Upper lobe of right lung (tissue), 1 donor: ENCODE measurements at places on chromosomes 5 and 9.

- DNase-seq: no peak
Observed at GRCh38 chr9:130480673-130481072, 35.9 kb downstream of the ASS1 start.

GRCh38 chr9:137552022-137552768, 516 bp downstream of the MRPL41 start:
- no peak for DNase-seq

DNA sequence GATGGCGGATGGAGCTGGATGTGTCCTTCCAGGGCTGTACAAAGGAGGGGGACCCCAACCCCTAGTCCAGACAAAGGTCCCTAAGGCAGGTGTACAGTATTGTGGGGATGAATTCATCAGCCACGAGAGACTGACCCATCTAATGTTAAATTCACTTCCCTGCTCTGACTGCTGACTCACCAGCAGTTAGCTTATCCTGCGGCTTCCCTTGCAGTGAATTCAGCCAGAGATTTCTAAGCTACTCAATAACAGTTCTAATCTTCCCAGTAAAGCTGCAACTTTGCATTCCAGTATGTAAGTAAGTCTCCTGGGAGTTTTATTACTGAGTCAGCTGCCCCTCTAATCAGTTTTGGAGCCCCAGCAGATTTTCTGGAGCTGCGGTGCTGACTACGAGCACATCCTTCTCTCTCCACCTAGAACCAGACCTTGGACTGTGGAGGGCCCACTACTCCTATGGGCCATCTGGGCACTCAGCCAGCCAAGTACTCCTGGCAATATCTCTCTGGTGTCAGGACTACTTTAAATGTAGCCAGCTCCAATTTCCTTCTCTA, 16.1 kb downstream of the B4GALT1 start:
- DNase-seq: no peak

GRCh38 chr5:36870399-36871040, 6.0 kb upstream of the NIPBL start:
- DNase-seq: no peak

DNA sequence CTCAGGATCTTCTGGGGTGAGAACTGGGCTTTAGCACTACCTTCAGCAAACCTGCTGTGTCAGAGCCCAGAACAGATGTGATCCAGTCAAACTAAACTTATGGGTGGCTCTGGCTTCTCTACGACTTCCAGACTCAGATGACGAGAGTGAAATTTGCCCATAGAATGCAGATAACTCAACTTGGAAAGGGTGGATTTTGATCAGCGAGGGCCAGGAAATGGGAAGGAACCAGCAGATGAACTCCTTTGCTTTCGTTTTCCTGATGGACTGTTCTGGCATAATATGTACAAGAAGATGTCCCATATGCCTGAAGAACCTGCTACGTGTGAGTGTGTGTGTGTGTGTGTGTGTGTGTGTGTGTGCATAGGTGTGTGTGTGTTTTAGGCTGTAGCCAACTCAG, 132.0 kb upstream of the MOCS2 start:
- no peak for DNase-seq

DNA sequence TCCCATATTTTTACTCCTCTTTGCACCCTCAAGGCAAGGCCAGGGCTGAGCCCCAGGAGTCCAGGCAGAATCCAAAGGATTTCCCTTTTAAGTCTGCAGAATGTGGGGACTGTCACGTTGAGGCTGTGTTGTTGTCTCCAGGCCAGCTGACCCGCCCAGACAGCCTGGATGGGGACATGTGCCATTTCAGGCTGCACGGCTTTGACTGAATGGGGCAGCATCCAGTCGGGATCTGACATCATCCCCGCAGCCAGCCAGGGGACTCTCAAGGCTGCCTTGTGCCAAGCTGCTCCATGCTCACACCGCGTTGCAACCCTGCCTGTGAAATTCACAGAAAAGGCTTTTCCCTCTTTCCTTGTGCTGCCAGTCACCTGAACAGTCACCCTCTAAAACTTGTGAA, 2.2 kb upstream of the ZNF366 start:
- no peak for DNase-seq

GRCh38 chr5:41213340-41213739, at the start of gene C6:
Gene C6, minus strand, starts transcription at chr5:41213532. Its CDS starts 10,302 bp downstream, at chr5:41203230.
- no peak for DNase-seq

DNA sequence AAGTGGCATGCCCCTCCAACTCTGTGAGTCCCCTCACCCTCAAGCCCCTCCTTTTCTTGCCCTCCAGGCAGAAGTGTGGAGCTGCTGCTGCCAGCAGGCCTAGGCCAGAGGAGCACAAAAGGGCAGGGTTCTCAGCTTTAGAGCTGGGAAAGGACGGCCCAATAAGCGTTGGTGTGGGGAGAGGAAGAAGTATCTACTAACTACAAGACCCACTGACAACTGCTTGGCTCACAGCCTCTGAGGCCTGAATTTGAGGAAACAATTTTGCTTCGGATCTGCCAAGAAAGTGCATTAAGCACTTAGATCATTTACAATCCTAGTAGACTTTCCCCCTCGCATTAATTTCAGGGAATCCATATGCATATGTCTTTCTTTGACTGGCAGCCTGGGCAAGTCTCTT, 179.4 kb downstream of the SNX18 start:
- no peak for DNase-seq

DNA sequence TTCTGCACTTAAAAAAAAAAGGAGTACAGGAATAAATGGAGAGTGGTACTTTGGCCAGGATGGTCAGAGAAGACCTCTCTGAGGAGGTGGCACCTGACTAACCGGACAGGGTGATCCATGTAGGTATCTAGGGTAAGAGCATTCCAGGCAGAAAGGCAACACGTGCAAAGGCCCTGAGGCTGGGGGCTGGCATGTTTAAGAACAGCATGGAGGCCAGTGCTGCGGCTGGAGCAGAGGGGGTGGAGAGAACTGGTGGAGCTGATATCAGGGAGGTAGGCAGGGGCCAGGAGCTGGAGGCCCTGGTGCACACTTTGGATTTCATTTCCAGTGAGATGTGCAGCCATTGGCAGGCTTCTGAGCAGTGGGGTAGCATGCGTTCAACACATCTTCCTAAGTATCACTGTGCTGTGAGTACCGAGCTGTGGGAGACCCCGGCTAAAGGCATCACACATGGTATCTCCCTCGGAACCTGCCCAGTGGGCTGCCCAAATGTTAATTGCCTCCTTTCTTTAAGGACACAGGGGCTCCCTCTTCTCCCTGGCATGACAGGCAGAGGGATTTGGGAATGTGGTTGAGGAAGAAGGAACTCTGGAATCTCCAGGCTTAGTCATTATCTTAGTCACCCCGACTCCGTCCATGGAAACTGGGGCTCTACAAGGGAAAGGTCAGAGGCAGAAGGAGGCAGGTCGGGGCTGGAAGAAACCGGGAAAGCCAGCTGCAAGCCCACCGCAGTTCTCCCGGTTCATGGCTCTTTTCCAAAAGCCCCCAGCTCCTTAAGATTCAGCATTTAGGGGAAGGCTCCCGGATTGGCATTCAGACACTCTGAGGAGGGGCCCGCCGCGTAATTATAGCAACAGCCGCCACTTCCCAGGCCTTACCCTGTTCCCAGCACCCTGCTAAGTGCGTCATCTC, 18.6 kb downstream of the SLC6A7 start:
- no peak for DNase-seq

DNA sequence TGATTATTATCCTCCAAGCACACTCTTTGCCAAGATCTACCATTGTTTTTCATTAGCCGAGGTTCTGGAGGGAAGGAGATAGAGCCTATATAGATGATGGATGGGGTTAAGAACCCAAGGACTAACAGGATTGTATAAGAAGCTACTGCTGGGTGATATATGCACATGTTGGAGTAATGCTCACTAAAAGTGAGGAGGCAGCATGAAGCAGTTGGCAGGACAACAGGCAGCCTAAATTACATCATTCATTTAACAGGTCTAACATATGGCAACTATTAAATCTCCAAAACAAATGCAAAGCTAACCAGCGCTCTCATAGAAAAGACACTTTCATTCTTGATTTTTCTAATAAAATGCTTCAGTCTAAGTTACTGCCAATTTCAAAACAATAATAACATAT, 293.2 kb downstream of the EPB41L4A start:
- no peak for DNase-seq

DNA sequence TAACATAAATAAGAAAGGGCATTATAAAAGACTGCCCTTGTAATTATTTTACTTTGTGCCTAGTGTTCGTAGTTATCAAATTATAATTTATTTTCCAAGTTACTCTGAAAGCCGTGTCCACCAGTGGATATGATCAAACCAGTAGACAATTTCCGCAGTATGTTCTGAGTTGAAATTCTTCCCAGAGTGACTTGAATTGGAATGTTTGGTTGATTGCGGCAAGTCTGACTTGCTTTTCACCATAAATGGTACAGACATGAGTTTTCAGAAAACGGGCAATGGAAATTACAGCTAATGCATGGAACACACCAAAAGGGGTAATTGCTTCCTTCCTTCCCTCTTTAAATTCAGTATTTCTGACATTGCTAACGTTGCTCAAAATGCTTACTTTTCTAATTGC, 56.6 kb downstream of the CHSY3 start:
- DNase-seq: no peak

- DNase-seq: no peak
Observed at GRCh38 chr9:90538566-90538965, 104.1 kb downstream of the DIRAS2 start.

GRCh38 chr9:13432904-13433303, 153.4 kb upstream of the MPDZ start:
- DNase-seq: no peak

DNA sequence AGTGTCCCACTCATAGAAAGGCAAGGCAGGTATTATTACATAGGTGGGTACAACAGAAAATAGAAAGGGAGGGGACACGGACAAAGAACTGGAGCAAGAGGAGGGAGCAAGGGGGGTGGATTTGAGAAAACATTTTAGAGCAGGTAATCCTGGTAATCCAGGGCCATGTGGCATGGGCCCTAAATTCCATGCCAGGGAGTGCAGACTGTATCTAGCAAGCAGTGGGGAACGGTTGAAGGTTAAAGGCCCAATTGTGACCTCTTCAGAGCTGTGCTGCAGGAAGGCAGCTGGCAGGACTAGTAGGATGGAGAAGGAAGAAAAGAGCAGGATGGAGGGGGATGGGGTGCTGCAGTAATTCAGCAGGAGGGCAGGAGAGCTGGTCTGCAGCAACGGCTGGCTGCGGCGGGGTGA, 75.2 kb downstream of the PDE6A start:
- no peak for DNase-seq

DNA sequence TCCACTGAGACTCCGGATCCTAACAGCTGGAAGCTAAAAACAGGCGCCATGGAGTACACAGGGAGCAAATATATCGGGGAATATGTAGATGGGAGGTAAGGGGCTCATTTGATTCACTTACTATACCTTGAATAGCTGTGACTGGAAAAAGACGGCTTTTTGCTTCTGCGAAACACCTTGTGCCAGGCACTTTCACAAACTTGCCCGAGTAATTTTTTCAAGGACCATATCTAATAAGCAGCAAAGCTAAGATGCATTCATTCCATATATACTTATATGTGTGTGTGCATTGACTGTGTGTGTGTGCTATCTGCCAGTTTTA, 178 bp downstream of the MORN5 start:
- DNase-seq: no peak

DNA sequence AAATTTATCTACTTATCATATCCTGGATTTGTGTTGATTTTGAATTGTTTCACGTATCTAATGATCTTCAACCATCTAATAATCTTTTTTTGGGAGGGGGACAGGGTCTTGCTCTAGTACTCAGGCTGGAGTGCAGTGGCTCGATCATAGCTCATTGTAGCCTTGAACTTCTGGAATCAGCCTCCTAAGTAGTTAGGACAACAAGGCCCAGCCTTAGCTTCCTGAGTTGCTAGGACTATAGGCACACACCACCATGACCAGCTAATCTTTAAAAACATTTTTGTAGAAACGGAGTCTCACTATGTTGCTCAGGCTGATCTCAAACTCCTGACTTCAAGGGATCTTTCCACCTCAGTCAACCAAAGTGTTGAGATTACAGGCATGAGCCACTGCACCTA, 34.6 kb downstream of the MRPS27 start:
- no peak for DNase-seq

DNA sequence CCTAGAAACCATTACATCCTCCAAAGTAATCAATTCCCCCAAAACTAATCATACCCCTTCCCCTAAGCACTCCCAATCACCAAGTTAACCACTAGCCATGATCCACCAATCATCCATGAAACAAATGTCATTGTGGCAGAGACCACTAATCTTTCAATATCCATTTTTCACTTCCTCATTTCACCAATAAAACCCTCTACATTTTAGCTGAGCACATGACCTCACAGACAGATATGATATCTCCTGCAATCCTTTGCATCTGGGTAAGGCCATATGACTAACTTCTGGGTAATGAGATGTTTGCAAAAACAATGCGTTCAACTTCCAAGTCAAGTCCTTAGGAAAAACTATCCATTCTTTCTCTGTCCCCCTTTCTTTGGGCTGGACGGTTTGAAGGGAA, 20.7 kb downstream of the OR2S2 start:
- DNase-seq: no peak

DNA sequence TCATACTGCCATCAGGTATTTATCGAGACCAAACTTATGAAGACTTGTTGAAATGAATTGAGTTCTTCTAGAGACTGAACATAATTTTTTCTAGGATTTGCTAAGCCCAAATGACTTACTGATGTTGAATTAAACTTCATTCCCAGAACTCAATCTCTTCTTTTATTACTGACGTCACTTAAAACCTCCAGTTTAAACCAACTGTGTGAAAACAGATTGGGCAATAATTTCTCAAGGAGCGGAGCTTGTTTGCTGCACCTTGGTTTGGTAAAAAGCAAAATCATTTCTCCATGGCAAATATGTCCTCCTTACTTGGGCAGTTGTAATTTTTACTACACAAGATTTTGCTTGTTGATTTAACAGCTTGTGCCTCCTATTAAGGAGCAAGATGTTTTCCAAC, 37.4 kb downstream of the CFAP90 start:
- no peak for DNase-seq

DNA sequence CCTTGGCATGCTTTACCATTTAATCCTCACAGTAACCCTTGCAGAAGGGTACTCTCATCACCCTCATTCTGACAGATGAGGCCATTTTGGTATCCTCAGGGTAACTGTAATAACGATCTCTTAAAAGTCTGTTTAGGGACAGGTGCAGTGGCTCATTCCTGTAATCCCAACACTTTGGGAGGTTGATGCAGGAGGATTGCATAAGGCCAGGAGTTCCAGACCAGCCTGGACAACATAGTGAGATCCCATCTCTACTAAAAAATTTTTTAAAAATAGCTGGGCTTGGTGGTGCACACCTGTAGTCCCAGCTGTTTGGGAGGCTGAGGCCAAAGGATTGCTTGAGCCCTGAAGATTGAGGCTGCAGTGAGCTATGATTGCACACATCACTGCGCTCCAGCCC, 31.8 kb downstream of the CSF1R start:
- DNase-seq: no peak

GRCh38 chr5:75049456-75050351, 2.7 kb downstream of the GCNT4 start:
- DNase-seq: no peak

- DNase-seq: no peak
Observed at GRCh38 chr9:131144201-131144600, 18.8 kb downstream of the NUP214 start.
